ENCODE measurements at places on chromosomes 6 and 20.

- no peak for DNase-seq
These were observed 41.0 kb upstream of the MRPS18A start for GRCh38 chr6:43728586-43728985.

- no peak for DNase-seq
These were observed 126.5 kb upstream of the MAN1A1 start for GRCh38 chr6:119476024-119476423.

- DNase-seq = no peak
These were observed 21.9 kb downstream of the ECT2L start for GRCh38 chr6:138817799-138818198.

DNA sequence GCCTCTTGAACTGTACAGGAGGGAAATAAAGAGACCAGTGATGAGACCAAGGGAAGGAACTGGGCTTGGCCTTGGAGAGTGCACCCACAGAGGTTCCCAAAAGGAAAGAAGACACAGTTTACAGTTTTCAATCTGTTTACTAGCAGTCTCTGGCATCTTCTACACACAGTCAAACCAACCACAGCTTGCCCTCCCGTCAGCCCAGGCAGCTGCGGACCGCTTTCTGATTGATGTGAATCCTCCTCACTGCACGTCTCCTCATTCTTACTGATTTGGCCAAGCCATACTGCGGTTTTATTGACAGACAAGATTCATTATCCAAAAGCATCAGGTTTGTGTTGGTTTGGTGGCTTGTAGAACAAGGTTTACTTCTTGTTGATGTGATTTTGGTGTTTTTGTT lies 104.5 kb upstream of the ASF1A start:
- DNase-seq = no peak

- DNase-seq = no peak
These were observed 102.5 kb upstream of the ARG1 start for GRCh38 chr6:131470534-131470933.

DNA sequence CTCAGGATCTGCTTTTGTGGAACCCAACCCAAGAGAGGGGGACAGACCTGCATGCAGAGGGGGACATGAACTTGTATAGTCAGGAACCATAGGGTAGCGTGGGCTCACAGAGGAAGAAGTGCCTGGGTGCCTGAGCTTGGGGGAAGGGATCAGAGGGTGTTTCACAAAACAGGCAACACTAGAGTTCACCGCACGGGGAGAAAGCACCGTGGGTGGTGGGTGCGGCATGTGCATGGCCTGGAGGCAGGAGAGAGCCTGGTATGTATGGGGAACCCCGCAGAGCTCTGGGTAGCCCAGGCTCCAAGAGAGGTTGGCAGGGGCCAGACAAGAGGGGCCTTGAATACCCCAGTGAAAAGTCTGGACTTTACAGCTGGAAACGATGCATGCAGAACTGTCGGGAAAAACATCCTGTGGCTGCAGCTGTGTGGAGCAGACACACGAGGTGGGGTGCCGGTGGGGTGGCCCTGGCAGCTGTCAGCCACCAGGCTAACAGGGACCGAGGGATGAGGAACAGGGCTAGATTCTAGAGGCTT lies 6.7 kb upstream of the EMILIN3 start:
- no peak for DNase-seq

- DNase-seq = no peak
These were observed 4.6 kb downstream of the DLK2 start for GRCh38 chr6:43450699-43451131.

DNA sequence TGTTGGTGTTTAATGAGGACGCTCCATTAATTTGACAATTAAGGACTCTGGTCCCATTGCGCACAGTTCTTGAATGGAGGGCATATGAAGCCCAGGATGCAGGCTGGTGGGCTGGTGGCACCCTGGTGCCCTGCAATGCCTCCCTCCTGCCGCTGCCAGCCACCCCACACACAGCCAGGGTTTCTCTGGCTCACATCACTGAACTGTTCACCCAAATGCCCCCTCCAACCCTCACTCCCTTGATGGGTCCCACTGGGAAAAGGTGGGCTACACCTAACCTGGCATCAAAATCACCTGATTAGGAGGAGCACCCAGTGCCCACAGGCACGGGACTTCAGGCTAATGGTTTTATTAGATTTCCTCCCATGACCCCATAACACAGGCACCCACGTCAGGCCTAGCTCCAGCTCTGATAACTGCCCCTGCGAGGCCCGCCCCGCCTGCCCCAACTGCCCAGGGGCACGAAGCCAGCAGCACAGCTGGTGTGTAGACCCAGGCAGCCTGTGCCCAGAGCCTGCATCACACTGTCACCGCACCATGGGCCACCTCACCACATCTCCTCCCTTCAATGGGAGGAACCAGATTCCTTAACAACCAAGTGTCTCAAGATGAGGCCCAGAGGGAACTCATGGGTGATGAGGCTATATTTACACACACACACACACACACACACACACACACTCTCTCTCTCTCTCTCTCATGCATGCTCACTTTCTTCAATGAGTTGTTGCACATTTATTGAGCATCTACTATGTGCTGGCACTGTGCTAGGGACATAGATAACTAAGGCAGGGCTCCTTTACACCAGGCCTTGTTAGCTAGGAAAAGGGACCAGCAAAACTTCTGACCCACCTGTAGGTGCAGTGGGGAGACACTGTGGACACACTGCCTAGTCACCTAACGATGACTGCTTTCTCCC lies 107.3 kb downstream of the NOL4L start:
- no peak for DNase-seq

- no peak for DNase-seq
These were observed 69.2 kb upstream of the LYRM2 start for GRCh38 chr6:89707766-89708165.

DNA sequence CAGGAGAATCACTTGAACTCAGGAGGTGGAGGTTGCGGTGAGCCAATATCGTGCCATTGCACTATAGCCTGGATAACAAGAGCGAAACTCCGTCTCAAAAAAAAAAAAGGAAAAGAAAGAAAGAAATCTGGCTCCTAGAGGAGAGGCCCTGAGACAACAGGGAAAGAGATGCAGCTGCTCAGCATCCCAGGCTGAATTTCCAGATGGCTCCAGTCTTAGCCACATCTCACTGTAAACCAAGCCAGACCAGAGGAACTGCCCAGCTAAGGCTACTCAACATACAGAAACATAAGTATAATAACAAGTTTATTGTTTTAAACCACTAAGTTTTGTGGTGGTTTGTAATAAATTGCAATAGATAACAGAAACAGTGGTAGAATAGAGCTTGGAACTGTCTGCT lies 38.5 kb upstream of the TASP1 start:
- DNase-seq = no peak

- DNase-seq = no peak
These were observed 113.9 kb upstream of the SLC35B3 start for GRCh38 chr6:8549074-8549790.

DNA sequence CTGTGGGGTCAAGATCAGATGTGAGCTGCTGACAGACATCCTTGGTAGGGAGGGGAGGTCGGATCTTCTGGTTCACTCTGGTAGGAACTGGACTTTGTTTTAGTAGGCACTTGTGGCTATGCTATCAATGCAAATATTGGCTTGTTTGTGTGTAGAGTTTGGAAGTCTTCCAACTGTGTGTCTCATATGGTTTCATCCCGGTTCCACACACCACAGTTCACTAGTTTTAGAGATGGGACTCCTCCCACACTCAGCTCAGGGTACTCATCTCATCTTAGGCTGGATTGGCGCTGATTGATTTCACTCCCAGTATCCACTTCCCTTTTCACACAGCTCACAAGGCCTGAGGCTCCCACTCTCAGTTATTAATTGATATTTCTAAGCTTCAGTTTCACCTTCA lies 161.3 kb downstream of the THBS2 start:
- DNase-seq = no peak

- DNase-seq = no peak
These were observed 15.1 kb upstream of the ZNF217 start for GRCh38 chr20:53608456-53609452.

- DNase-seq = no peak
These were observed 69.5 kb upstream of the FABP7 start for GRCh38 chr6:122709922-122710512.

DNA sequence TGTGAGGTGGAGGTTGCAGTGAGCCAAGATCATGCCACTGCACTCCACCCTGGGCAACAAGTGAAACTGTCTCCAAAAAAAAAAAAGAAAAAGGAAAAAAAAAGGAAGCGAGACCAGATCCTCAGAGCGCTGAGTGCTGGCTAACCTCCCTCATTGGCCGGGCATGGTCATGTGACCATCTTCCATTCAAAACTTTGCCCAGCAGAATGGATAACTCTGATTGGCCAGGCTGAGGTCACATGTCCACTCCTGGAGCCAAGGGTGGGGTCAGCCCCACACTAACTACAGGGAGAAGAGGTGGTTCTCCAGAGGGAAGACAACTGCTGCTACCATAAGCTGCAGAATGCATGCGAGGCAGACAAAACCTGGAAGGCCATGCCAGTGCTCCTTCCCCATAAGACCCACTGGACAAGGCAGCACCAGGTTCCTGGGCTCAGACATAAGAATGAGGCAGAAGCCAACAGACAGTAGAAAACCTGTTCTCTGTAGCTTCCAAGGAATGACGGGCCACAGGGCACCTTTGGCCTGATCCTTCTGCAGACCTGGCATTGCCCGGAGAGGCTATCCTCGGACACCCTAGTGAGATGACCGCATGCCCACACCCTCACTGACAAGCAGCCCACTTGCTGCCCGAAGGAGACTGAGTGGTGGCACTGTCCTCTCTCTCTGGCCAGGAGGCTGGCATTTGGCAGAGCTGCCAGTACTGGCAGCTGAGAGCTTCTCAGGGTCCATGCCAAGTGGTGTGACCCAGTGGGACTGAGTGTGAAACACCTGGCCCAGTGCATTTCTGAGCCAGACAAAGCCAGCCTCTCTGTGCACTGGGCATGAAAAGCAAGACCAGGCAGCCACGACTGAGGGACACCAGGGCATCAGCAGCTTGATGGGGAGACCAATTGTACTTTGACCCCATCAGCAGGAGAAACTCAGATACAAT lies 311.9 kb upstream of the SULF2 start:
- DNase-seq = no peak

GRCh38 chr6:109165392-109165974 lies 70.2 kb downstream of the CEP57L1 start:
- DNase-seq = no peak

GRCh38 chr20:53149148-53149889 lies 177.2 kb downstream of the TSHZ2 start:
- no peak for DNase-seq

DNA sequence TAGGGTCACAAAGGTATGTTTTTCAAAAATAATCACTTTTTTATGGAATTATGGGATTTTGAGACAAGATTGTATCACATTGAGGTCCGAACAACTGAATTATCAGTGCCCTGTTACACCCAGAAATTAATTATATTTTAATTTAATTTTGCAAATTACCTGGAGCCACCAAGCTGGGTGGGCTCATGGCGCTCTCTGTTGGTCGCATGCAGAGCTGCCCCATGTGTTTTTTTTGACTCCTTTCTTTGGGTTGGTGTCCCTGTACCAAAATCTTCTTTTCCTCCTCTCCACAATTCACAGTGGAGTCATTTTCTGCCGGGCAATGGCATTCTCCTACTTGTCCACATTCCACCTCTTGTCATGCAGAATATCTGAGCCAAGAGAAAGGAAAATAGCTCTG lies 38.9 kb upstream of the FRMD1 start:
- DNase-seq = no peak

- DNase-seq = no peak
These were observed 132.6 kb downstream of the SGK1 start for GRCh38 chr6:134185277-134185676.

DNA sequence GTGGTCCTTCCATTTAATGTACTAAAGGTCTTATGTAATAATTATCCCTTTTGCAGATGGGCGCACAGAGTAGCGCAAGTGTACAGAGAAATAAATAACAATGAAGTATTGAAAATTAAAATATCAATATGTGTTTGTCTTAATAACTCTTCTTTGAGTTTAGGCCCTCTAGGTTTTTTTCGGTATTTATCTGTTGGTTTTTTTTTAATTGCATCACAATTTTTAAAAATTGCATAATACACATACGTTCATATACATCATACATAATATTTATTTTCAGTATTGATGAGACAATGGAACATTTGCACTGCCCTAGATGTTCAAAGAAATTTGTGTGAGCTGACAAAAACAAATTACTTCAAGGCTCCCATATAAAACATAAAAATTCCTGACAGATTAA lies 15.1 kb downstream of the ADGRB3 start:
- no peak for DNase-seq

DNA sequence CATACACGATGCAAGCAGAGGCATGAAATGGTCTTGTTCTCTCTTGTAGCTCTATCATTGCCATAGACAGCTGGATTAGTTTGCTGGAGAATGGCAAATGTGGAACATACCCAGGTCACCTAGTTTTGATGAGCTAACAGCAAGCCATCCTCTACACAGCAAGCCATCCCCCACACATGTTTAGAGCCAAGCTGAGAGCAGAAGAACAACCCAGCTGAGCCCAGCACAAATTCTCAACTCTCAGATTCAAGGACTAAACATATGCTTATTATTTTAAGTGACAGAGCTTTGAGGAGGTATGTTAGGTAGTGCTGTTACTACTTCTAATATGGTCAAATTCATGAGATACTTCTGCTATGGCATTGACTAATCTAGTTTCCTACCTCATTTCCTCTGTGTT lies 230.3 kb downstream of the OTOR start:
- DNase-seq = no peak

DNA sequence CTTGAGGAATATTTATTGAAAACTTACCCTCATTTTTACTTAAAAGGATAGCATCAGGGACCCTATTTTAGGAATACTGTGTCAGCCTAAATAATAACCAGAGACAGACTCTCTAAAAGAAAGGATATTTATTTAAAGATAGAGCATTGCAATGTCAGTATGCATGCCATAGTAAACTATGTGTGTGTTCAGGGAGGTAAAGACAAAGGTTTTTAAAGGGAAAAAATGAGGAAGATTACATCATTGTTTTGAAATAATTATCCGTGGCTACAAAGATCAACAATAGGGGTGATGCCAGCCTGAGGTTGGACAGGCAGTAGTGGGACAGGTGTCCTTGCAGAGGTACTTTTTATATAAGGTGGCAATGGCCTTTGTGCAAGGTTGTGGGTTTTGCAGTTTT lies 23.7 kb upstream of the CFAP206 start:
- no peak for DNase-seq

DNA sequence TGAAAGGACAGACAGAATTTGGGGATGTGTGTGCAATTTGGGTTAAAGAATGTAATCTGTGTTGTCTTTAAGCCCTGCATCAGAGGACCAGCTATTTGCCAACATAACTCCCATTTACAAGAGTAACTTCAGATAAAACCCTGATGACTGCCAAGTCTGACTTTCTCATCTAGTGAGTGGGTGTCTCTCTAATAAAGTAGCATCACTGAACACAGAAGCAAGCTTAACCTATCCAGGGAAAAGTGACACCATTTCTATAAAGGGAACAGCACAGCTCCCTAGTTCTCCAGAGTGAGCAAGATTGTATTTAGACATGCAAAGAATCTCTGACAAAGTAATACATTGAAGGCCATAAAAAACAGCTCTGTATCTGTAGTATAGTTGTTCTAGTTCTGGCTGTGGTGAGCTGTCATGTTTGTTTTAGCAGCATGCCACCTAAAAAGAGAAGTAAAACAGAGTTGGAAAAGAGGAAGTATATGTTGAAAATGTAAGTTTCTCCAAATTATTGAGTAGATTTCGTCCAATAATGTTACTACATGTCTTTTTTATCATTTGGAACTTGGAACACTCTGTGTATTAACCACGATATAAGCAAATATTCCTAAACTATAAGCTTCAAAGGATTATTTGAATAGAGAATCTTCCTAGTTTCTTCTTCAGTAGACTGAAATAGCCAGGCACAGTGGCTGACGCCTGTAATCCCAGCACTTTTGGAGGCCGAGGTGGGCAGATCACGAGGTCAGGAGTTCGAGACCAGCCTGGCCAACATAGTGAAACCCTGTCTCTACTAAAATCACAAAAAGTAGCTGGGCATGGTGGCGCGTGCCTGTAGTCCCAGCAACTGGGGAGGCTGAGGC lies 8.8 kb upstream of the PIM1 start:
- DNase-seq = no peak

Measured in activated T-helper 1 cell treated with anti-CD3 and anti-CD28 coated beads, Interleukin-2, amount 50 U/mL, for 16 hours (primary cell).